ENCODE measurements at places on chromosomes 2 and 18.

GRCh38 chr2:68889021-68889420, 17.8 kb upstream of the BMP10 start:
- H3K36me3 ChIP-seq, result no peaks in the 10 kb centered on the region
- no peak overlapping the region for H3K4me3 ChIP-seq
- no peak overlapping the region for H3K27ac ChIP-seq
- H3K27me3 ChIP-seq, result no peaks in the 10 kb centered on the region
- H3K4me1 ChIP-seq, result no peaks in the 10 kb centered on the region

- H3K36me3 ChIP-seq, result no peaks in the 10 kb centered on the region
- H3K4me1 ChIP-seq, result no peaks in the 10 kb centered on the region
- DNase-seq, result no peak
These were observed 90.3 kb downstream of the AKAIN1 start for GRCh38 chr18:5106730-5107129.

DNA sequence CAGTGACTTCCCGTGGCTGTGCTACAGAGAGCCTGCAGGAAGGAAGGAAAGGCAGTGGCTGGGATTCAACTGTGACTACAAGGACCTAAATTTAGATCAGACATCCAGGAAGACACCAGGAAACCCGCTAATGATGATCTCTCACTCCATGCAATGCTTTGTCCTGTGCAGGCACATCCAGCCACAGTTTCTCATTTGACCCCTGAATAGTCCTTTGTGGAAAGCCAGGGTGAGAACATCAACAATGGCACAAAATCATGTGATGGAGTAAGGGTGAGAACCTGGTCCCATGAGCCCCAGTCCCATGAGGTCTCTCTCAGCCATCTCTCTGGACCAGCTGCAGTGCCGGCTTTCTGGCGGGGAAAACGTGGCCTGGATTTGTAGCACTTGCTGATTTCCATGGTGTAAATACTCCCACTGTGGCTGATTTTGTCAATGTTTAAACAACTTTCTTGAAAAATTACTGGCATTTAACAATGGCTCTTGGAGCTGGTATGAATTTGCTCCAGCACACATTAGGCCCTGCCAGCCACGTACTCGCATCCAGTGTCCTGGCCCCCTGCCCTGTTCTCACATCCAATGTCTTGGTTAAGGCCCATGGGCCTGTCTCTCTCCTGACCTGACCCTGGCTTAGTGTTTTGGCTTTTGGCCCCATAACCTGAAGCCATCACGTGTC, 159.0 kb upstream of the HAAO start:
- no peak overlapping the region for H3K4me3 ChIP-seq
- H3K27ac ChIP-seq, result peak overlapping the region; percentile 54
- peaks cover 40% of the 10 kb centered on the region for H3K4me1 ChIP-seq
- H3K36me3 ChIP-seq, result no peaks in the 10 kb centered on the region
- no peak for DNase-seq

DNA sequence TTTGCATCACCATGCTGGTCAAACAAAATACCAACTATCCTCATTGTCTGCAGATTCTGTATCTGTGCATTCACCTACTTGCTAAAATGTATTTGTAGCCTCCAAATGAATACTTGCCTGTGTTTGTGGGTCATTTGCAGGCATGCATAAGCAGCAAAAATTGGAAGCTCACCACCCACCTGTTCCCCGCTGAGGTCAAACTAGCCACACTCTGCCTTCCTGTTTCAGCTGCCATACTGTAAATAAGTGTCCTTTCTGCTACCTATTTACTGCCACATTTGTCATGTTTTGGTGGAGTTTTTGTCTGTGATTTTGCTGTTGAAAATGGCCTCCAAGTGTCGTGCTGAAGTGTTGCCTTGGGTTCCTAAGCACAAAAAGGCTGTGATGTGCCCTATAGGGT, 50.0 kb upstream of the ACMSD start:
- no peak overlapping the region for H3K4me3 ChIP-seq

GRCh38 chr2:6975988-6976387, 58.8 kb downstream of the RNF144A start:
- H3K4me1 ChIP-seq, result no peaks in the 10 kb centered on the region
- H3K4me3 ChIP-seq, result no peak overlapping the region
- peaks cover 18% of the 10 kb centered on the region for H3K36me3 ChIP-seq
- H3K27me3 ChIP-seq, result no peaks in the 10 kb centered on the region

GRCh38 chr2:237403024-237403882, 10.7 kb downstream of the COL6A3 start:
- H3K4me1 ChIP-seq, result no peaks in the 10 kb centered on the region
- no peaks in the 10 kb centered on the region for H3K27me3 ChIP-seq
- no peak for DNase-seq
- no peaks in the 10 kb centered on the region for H3K36me3 ChIP-seq
- no peak overlapping the region for H3K27ac ChIP-seq

- no peaks in the 10 kb centered on the region for H3K4me1 ChIP-seq
- no peak overlapping the region for H3K4me3 ChIP-seq
- DNase-seq, result no peak
- H3K27ac ChIP-seq, result no peak overlapping the region
- no peaks in the 10 kb centered on the region for H3K36me3 ChIP-seq
These were observed 423.8 kb upstream of the MEX3C start for GRCh38 chr18:51621113-51621863.

DNA sequence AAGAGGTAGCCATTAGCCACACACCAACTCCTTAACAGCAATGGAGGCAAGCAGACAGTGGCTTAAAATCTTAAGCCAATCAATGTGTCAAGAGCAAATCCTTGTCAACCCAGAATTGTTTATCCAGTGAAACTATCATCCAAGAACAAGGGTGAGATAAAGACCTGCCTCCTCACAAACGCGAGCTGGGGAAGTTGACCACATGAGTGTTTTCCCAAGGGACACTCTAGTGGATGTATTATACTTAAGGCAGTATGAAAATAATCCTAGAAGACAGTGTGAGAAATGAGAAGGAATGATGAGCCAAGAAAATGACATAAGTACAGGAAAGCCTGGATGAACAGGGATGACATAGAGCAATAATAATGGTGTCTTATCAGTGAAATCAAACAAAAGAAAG, 209.6 kb downstream of the TWIST2 start:
- H3K4me3 ChIP-seq, result no peak overlapping the region
- H3K36me3 ChIP-seq, result peaks cover 24% of the 10 kb centered on the region
- no peak for DNase-seq

DNA sequence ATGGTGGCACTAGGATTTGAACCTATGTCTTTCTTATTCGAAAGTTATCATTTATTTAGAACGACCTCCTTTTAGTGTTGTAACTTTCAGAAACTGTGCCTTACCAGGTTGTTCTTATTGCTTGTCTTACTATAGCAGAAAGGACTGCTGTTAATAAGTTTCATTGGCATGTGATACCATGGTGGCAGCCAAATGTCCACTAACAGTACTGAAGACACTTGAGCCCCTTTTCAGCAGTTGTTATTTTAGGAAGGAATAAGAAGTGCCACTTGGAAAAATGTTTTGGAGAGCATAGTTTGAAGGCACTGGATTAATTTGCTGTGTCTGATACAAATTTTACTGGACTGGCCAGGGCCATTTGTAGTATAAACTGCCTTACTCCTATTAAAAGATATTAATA, 37.7 kb downstream of the CEP192 start:
- no peak overlapping the region for H3K4me3 ChIP-seq
- DNase-seq, result no peak
- no peaks in the 10 kb centered on the region for H3K4me1 ChIP-seq
- H3K27ac ChIP-seq, result no peak overlapping the region
- H3K36me3 ChIP-seq, result peaks cover 100% of the 10 kb centered on the region

- H3K4me1 ChIP-seq, result peaks cover 42% of the 10 kb centered on the region
- peaks cover 25% of the 10 kb centered on the region for H3K36me3 ChIP-seq
- H3K27me3 ChIP-seq, result no peaks in the 10 kb centered on the region
- H3K27ac ChIP-seq, result peak overlapping the region; percentile 82
These were observed 32.9 kb downstream of the HS1BP3 start for GRCh38 chr2:20617892-20618467.

DNA sequence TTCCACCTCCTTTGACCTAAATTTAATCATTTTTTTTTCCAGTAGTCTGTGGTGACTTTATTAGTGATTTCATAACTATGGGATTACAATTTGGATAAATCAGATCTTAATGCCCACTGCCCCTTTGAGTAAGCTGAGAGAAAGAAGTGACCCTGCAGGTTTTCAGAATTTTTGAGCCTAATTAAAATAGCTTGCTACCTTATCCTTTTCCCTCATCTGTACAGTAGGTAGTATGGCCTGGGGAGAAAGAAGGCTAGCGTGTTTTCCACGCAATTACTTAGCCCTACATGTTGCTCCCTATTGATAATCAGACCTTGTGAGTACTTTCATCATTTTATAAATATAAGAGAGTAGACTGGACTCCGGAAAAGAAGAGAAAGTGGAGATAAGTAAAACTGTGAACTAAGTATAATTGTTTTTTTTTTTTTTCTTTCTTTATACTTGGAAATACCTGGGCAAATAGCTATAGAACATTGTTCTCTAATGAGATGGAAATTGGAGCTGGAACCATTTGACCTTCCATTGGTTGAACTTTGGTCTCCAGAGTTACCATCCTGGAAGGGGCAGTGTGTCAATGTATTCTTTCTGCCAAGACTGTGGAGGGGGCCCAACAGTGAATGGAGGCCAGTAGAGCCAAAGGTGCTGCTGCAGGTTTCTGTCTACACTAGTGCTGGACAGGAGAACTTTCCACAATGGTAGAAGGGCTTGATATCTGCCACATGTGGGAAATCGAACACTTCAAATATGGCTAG, 26.9 kb downstream of the UBE2E3 start:
- DNase-seq, result no peak
- H3K4me1 ChIP-seq, result peaks cover 9% of the 10 kb centered on the region
- H3K36me3 ChIP-seq, result no peaks in the 10 kb centered on the region
- H3K27ac ChIP-seq, result no peak overlapping the region

- H3K4me1 ChIP-seq, result peaks cover 4% of the 10 kb centered on the region
- H3K4me3 ChIP-seq, result no peak overlapping the region
- H3K36me3 ChIP-seq, result peaks cover 6% of the 10 kb centered on the region
- H3K27ac ChIP-seq, result no peak overlapping the region
These were observed 92.6 kb downstream of the ACTR2 start for GRCh38 chr2:65320042-65320725.

DNA sequence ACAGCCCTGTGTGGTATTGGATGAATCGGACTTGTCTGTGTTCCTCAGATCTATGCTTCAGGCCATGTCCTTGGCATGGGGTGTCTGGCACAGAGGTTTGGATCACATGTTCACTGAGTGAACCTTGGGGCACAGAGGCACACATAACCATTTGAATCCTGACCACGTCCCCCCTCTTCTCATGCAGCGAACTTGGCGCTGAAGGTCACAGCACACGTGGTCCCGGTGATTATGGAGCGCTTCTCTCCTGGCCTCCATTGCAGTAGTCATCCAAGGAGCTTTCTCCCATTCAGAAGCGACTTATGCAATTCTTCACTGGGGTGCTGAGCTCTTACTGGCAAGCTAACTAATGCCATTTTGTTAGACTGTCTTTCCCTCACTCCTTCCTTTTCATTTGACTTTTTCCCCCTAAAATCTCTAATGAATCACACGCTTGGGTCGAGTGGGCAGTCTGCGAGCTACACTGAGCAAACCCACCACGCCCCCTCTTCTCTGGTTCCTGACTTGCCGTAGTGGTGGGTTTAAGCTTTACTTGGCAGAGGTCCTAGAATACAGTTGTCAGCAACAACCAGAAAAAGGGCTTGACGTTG, 59.4 kb downstream of the KCNG2 start:
- H3K27ac ChIP-seq, result no peak overlapping the region
- H3K4me1 ChIP-seq, result peaks cover 11% of the 10 kb centered on the region
- H3K4me3 ChIP-seq, result no peak overlapping the region

- peak overlapping the region; percentile 65 for H3K27ac ChIP-seq
- H3K27me3 ChIP-seq, result no peaks in the 10 kb centered on the region
- H3K36me3 ChIP-seq, result no peaks in the 10 kb centered on the region
- DNase-seq, result no peak
These were observed 163.5 kb downstream of the UXS1 start for GRCh38 chr2:106030287-106031268.

- DNase-seq, result no peak
- peaks cover 43% of the 10 kb centered on the region for H3K4me1 ChIP-seq
- no peak overlapping the region for H3K4me3 ChIP-seq
- no peaks in the 10 kb centered on the region for H3K27me3 ChIP-seq
- H3K27ac ChIP-seq, result no peak overlapping the region
These were observed 22.9 kb upstream of the CYTIP start for GRCh38 chr2:157466764-157467163.

GRCh38 chr18:6200204-6200774, 214.4 kb downstream of the L3MBTL4 start:
- no peak overlapping the region for H3K27ac ChIP-seq
- no peaks in the 10 kb centered on the region for H3K27me3 ChIP-seq
- no peak overlapping the region for H3K4me3 ChIP-seq
- no peak for DNase-seq
- H3K36me3 ChIP-seq, result no peaks in the 10 kb centered on the region
- no peaks in the 10 kb centered on the region for H3K4me1 ChIP-seq

DNA sequence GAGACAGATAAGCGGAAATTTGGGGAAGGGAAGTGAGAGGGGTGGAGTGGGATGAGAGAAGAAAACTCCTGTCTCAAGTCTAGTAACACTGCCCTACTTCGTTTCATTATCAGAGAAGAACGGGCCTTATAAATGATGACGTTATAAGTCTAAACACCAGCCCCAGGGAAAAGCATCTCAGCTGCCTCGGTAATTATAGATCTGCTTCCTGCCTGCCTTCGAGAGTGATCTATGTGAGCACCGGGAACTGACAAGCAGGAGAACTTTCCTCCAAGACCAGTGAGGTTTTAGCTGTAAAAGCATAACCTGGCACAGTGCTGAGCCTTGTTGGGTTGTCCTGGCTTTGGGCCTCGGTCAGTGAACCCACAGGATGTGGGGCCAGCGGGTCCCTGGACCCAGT, 227.9 kb upstream of the SIX2 start:
- no peak for DNase-seq
- H3K27ac ChIP-seq, result no peak overlapping the region
- no peak overlapping the region for H3K4me3 ChIP-seq
- no peaks in the 10 kb centered on the region for H3K4me1 ChIP-seq

GRCh38 chr2:172782506-172783164, 47.0 kb downstream of the RAPGEF4 start:
- no peaks in the 10 kb centered on the region for H3K4me1 ChIP-seq
- no peaks in the 10 kb centered on the region for H3K36me3 ChIP-seq
- no peak overlapping the region for H3K27ac ChIP-seq
- no peaks in the 10 kb centered on the region for H3K27me3 ChIP-seq
- H3K4me3 ChIP-seq, result no peak overlapping the region

Measured in spleen (tissue), 13 donors.